H1 (cell line): ENCODE measurements at places on chromosomes 12 and 14. TPM values are rescaled to one million over a fixed set of nuclear protein-coding genes. Genes with fewer than 3 reads are reported as not detected.

GRCh38 chr12:50016501-50017475 is 8.5 kb downstream of the RACGAP1 start:
- DNase-seq = no peak

DNA sequence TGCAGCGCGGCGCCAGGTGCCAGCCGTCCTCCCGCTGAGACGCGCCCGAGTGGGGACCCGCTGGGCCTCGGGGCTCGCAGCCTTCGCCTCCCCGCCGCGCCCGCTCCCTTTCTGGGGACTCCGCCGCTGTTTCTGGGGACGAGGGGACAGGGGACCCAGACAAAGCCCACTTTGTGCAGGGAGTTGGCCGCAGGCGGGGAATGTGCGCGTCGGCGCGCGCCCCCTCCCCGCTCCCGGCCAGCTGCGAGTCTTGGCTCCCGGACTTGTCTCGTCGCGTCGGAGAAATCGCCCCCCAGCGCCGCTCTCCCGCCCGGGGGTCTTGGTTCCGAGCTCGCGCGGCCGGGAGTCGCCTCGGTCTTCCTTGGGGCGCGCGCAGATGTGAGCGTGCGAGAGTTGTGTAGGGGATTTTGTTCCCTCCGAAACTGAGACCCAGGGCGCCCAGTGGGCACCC is 717 bp downstream of the VASH1 start:
- no peak for DNase-seq

- DNase-seq = peak; percentile 74
These were observed at the start of gene PYM1 for GRCh38 chr12:55927588-55928502. Gene PYM1, minus strand, starts transcription at chr12:55927894. Its CDS starts 133 bp downstream, at chr12:55927761.

GRCh38 chr14:80211153-80212022 is at the start of gene DIO2:
Gene DIO2, minus strand, starts transcription at chr14:80211504. Its CDS starts 32 bp downstream, at chr14:80211472.
- no peak for DNase-seq

GRCh38 chr14:51430633-51431032 is 190.6 kb downstream of the TMX1 start:
- DNase-seq = no peak

DNA sequence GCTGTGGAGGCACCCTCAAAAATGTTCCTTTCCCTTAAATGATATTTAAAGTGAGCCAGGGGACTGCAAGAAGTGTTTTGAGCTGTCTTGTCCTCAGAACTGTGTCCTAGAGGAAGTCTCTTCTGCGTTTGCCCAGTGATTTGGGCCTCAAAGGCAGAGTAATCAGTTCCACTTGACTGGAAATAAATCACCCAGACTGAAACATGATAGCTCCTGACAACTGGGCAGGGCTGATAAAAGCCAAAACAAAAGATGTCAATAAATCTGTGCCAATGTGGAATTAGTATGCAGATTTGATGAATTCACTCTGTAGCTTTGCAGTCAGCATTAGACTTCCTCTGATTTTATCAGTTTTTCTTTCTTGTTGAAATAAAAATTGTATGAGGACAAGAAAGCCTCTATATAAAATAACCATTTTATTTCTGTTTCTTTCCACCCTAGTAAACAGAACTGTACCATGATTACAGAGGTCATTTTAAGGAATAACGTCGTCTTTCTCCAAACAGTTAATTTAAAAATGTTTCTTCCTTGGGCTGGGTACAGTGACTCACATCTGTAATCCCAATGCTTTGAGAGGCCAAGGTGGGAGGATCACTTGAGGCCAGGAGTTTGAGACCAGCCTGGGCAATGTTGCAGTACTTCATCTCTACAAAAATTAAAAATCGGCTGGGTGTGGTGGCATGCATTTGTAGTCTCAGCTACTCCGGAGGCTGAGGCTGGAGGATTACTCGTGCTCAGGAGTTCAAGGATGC is 180.8 kb downstream of the ERC1 start:
- DNase-seq = no peak

DNA sequence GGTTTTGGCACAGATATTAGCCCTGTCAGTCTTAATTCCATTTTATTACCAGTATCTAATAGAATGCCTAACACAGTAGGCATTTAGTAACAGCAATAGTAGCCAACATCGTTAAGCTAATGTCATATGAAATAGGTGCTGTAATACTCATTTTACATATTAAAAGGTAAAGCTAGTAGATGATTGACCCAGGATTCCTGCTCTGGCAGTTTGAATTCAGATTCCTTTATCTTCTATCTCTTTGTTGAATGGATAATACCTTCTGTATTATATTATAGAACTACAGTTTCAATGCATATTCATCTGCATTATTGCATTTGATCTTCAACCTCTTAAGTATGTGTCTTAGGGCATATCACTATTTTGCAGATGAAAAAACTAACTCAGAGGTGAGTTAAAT is 2.9 kb downstream of the ATL1 start:
- DNase-seq = no peak

DNA sequence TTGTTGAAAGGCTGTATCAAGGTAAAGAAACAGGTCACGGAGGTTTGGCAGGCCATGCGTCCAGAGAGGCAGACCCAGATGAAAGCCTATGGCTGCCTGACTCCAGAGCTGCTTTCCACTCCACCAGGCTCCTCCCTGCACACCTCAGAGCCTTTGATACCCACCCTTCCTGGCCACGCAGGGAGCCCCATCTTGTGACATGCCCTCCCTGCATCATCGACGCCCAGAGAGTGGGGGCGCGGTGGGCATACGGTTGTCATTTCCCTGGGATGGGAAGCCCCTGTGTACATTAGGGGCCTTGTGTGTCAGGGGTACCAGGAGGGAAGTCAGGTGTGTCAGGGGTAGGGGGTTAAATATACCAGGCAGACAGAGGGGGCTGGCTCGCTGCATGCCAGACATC is 30.3 kb upstream of the GPR68 start:
- no peak for DNase-seq

DNA sequence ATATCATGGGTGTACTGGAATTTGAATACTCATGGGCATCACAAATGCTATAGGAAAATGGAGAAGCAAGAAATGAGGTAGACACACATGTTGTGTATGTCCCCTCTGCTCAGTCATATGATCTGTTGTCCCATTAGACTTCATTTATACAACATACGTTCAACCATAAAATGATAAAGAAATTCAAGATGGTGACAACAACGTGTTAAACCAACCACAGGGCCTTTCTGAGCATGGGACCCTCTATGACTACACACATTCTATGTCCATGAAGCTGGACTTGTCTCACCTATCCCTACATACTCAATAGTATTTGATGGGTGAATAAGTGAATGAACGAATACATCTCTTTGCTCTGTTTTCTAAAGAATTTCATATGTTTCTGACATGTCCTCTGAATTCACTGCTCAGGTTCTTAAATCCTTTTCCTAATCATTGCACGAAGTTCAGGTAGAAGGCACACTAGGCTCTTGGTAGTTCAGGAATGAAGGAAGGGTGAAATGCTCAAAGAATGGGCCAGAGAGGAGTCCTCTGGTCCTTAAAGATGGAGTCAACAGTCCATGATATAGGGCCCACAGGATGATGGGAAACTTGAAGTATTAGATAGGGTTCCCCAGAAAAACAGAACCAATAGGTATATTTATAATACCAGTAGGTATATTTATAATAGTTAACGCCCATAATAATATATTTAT is 105.7 kb upstream of the PPM1H start:
- DNase-seq = no peak

DNA sequence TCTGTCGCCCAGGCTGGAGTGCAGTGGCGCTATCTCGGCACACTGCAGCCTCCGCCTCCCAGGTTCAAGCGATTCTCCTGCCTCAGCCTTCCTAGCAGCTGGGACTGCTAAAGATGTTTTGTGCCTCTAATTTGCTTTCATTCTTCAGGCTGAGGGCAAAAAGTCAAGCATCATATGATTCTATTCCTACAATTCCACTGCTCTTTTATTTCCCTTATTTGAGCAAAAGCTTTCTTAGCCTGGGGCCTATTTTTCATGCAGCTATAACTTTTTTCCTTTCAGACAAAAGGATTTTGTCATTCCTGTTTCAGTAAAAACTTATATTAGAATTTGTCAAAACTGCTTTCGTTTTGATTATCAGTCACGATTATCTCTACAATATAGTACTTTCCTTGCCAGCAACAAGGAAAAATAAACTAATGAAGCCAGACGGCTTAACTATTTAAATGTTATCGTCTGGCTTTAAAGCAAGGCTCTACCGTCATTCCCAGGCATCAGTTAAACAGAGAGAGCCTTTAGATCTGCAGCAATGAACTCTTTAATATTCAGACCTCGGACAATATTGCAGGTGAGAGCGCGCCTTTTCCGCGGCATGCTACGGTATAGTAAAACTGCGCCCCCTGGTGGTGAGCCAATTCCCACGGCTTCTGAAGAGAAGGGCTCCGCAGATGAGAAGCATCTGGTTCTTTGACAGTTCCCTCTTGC is 1.4 kb upstream of the SLC2A13 start:
- DNase-seq = peak; percentile 94

DNA sequence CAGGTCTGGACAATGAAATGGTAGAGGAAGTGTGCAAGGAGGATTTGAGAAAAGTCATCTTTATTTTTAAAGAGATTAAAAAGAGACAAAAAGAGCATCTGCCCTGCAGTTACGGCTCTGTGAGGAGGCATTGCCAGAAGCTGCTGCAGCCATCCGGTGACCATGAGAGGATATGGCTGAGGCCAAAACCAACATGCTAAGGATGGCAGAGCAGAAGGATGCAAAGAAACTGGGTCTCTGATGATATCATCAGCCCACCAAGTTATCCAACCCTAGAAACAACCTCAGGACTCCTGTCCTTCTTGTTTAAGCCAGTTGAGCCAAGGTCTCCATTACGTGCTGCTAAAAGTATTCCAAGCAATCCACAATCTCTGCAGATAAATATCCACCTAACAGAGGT is 48.0 kb upstream of the CCND2 start:
- DNase-seq = peak; percentile 19

GRCh38 chr14:101453225-101453624 is 108.1 kb upstream of the DIO3 start:
- DNase-seq = no peak

DNA sequence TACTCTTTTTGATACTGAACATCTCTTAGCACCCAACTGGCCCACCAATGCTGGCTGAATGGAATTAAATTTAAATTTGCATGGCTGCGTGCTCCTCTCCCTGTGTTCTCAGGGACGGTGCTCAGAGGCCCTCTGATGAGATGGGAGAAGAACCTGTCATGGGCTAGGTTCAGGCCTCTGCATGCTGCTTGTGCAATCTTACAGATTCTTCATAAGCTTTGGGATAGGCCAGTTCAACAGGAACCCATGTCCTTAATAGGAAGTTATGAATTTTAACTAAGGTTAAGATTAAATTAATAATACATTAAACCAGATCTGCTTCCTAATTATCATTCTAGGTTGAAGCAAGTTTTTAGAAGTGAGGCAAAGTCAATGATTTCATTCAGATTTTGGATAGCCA is 119.7 kb upstream of the LRIG3 start:
- no peak for DNase-seq

DNA sequence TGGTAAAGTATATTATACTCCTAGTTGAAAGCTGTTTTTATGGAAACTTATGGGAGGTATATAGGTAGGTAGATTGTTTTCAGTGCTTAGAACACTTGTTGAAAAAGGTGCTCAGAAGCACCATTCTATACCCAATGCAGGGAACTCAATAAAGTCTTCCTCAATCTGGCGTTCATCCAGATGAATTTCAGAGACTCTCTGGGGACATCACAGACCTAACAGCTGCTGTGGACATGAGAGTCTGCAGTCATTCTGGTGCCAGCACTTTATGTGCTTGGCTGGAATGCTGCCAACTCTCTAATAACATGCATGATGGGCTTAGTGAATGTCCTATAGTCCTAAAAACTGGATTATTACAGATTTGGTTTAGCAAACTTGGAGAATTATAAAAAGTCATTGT is 115.9 kb downstream of the NTN4 start:
- no peak for DNase-seq

DNA sequence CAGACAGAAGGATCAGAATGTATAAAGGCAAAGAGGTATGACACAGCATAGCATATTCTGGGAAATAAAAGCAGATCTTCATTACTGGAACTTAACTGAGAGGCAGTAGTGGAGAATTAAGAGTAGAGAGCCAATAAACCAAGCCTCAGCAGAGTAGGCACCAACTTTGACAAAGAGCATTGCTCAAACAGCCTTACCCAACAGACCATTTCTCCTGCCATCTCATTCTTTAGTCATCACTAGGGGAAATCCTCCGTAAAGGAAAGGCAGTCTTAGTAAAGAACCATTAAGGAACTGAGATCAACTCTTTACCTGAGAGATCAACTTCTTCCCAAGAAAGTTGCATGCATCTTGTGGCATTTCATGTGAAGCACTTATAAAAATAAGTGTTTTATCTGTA is 36.6 kb downstream of the SENP1 start:
- no peak for DNase-seq

GRCh38 chr14:34241185-34241711 is 220.8 kb downstream of the SPTSSA start:
- no peak for DNase-seq

DNA sequence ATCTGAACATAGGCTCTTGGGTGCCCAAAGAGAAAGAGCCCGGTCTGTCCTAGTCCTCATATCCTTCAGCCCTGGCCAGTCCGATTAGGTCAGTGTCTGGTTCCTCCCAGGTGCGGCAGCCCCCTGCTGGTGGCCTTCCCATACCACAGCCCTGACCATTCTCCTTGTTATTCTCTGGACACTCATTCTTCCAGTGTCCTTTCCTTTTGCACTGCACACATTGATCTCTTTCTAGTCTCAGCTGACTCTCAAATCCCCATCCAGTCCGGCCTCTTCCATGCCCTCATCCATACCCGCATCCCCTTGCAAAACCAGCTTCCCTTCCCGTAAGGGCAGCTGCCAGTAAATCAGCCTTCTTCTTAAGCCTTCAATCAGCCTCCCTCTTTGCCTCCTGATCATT is 1316.3 kb downstream of the TMEM121 start:
- no peak for DNase-seq

DNA sequence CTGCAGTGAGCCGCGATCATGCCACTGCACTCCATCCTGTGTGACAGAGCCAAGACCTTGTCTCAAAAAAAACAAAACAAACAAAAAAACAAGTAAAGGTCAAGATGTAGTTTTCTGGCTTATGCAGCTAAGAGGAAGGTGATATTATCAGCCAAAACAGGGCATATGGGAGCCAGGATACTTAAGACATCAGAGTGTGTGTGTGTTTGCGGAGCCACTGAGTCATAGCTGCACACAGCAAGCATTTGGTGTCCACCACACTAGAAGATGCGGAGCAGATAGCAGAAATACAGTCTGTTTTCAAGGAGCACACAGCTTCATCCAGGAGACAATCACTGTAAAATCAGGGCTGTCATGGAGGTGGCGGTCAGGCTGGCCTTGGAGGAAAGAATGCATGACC is 72.6 kb upstream of the REP15 start:
- no peak for DNase-seq

DNA sequence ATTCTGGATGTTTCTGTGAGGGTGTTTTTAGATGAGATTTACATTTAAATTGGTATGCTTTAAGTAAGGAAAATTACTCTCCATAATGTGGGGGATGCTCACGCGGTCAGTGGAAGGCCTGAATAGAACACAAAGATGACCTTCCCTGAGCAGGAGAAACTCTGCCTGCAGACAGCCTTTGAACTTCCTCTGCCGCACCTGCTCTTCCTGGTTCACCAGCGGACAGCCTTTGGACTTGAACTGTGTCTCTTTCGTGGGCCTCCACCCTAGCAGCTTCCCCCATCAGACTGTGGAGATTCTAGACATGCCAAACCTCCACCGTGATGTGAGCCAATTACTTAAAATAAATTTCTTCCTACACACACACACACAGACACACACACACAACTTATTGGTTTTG is 210.7 kb downstream of the EFCAB11 start:
- DNase-seq = no peak

MYO1H gene
- not detected in 2 replicates for total RNA-seq

KLRG1 gene
- 7.9 and 9.1 TPM in 2 replicates for total RNA-seq

ZDHHC22 gene
- 55.2 and 59.3 TPM in 2 replicates for total RNA-seq

PTMS gene
- total RNA-seq = 444 and 486 TPM in 2 replicates

RPL10L gene
- not detected in 2 replicates for total RNA-seq

HECTD4 gene
- 28.7 and 33.7 TPM in 2 replicates for total RNA-seq

KRT71 gene
- not detected in 2 replicates for total RNA-seq

KHNYN gene
- 22.1 and 22.3 TPM in 2 replicates for total RNA-seq

TSHR gene
- total RNA-seq = not detected in 2 replicates
